ENCODE measurements at places on chromosomes 2 and 18.

GRCh38 chr2:172050479-172051125, 34.7 kb upstream of the DLX1 start:
- no peak for DNase-seq

DNA sequence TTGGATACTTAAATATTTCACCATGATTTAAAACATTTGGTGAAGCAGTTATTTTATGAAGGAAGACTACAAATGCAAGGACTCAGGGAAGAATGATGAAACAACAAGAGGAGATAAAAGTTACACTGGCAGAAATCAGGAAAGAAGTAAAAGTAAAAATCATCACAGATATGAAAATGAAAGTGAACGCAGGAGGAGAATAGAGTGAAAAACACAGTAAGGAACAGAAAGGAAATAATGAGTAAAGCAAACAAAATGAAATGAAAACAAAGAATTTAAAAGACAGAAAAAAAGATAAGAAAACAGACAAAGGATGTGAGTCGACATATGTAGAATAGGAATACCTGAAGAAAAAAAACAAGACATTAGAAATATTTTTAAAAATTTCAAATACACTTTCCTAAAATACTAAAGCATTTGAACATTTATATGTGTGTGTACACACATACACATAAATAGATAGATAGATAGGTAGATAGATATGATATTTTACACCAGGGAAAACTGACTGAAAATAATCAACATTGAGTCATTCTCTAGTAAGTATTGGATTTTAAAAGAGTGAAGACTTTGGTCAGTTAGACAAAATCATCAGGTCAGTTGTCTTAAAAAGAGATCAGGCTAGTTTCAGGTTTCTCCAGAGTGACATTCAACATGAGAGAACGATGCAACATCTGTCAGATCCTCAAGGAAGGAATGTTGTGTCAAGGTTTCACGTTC, 12.1 kb upstream of the KDSR start:
- DNase-seq, result no peak

DNA sequence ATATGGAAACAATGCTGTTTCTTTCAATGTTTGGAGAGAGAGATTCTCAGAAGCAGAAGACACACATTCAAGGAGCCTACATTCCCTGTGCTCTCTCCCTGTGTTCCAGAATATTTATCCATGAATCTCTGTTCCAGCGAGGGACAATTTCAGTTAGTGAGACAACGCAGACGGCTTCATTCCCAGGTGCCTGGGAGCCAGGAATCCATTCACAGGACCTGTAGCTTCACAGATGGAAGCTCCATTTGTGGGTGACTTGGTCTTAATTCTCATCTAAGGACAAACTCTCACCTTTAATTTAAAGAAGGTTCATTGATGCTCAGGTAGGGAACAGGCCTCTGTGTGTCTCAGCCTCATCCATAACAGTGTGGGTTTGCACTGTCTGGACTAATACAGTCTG, 1156.6 kb downstream of the RPIA start:
- DNase-seq, result no peak

DNA sequence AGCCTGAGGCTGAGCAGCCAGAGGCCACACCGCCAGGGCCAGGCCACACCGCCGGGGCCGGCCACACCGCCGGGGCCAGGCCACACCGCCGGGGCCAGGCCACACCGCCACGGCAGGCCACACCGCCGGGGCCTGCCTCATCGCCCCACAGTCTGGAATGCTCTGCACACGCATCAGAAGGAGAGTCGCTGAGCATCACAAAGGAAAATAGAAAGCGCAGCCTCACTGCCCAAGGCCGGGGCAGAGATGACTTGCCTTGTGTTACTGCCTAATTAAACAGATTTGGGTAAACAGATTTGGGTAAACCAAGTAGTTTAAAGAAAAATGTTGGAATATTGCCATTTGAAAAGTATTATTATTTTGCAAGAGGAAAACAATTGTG, 10.4 kb upstream of the NFATC1 start:
- DNase-seq, result no peak

GRCh38 chr2:121884078-121884477, 128.6 kb downstream of the TSN start:
- DNase-seq, result no peak

GRCh38 chr2:181828122-181828705, 63.3 kb upstream of the ITPRID2 start:
- no peak for DNase-seq

All from CD4-positive, alpha-beta T cell treated with Interferon gamma for 1 hour (primary cell).